COR-L47 (cell line): ENCODE measurements at places on chromosomes 1 and 21.
A peak's percentile ranks its signal among the peaks of the same experiment; 100 is the strongest.

DNA sequence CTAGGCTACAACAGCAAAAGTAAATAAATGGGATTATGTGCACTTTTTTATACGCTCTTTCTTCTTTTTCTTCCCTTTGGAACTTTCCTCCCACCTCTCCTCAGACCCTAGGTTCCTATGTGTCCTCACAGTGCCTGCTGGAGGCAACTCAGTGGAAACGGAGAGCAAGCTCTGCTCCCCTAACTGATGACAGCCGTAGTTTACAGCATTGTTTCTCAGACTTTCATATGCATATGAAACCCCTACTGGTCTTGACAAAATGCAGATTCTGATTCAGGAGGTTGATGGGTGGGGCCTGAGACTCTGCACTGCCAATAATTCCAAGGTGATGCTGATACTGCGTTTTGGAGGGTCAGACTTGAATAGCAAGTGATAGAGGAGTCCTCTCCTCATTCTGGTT is 34.3 kb upstream of the HMCN1 start:
- DNase-seq = no peak

GRCh38 chr1:101309334-101310311 is 72.8 kb downstream of the S1PR1 start:
- peak; percentile 36 for DNase-seq

- DNase-seq = no peak
Measured at GRCh38 chr1:93603601-93604000, 78.0 kb downstream of the BCAR3 start.

DNA sequence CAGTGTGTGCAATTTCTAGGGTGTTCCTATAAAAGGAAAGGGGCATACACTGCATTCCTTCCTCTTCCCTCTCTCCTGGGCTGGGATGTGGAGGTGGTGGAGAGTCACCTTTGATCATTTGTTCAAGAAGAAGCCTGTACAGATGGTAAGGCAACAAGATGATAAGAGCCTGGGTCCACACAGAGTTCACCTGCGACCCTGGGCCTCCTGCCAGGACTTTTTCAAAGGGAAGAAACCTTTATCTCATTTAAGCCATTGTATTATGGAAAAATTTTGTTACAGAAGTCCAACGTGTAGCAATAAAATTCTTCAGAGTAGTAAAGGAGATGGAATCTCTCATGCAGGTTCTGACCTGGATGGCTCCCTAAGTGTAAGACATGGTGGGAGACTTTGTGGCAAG is 189.1 kb downstream of the MIS18A start:
- no peak for DNase-seq

- peak; percentile 74 for DNase-seq
Measured at GRCh38 chr1:223479718-223480425, 86.7 kb downstream of the CCDC185 start.

GRCh38 chr1:222905151-222905550 is 90.3 kb downstream of the DISP1 start:
- DNase-seq = peak; percentile 40

GRCh38 chr1:247088967-247089366 is 10.4 kb upstream of the ZNF670 start:
- DNase-seq = no peak

DNA sequence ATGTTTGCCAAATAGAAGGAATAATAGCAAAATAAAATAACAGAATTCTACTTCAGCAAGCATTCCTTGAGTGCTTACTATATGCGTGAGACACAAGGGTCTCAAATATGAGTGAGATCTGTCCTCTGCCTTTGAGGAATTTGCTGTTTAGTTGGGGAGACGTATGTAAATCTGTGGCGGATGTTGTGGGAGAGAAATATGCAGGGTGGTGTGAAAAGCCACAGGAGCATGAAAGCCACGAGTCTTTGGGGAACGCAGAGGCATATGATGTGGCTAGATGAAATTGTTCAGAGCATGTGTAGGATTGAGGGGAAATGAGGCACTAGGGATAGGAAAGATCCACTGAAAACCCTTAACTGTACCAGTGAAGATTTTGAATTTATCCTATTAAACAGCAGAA is 244.4 kb downstream of the PBX1 start:
- no peak for DNase-seq

DNA sequence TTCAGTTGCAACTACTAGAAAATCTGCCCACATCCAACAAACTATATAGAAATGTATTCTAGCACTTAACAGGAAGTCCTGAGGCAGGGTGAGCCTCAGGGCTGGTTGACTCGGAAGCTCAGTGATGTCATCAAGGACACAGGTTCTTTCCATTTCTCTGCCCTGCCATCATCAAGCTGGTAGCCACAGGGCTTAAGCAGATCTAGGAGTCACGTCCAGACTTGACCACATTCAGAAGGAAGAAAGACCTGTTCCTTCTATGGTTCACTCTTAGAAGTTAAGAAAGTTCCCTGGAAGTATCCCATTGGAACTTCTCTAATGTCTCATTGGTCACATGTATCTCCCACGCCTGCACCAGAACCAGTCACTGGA is 438.1 kb downstream of the PRDM2 start:
- no peak for DNase-seq

DNA sequence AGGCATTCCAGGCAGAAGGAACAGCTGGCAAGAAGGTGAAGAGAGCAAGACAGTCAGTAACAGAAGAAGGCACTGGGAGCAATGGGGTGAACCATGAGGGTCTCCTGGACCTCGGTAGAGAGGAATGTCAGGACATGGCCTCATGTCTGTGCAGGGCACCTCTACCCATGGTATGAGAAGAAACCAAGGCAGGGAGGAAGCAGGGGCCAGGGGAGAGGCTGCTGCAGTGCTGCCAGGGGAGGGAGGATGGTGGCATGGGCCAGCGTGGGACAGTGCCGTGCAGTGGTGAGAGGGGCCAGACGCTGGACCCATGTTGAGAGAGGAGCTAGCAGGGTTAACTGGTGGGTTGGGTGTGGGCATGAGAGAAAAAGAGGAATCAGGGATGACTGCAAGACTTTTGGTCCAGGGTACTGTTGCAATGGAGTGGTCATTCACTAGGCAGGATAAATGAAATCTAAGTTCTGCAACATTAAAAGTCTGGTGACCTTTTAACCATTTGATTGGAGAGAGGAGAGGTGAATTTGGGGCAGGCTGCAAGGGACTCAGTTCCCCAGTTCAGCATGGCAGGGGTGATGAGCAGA is 577.6 kb downstream of the MATN1 start:
- DNase-seq = no peak

GRCh38 chr1:27864264-27864895 is 8.0 kb upstream of the THEMIS2 start:
- no peak for DNase-seq

GRCh38 chr1:183968386-183968785 is 69.1 kb downstream of the COLGALT2 start:
- DNase-seq = no peak

DNA sequence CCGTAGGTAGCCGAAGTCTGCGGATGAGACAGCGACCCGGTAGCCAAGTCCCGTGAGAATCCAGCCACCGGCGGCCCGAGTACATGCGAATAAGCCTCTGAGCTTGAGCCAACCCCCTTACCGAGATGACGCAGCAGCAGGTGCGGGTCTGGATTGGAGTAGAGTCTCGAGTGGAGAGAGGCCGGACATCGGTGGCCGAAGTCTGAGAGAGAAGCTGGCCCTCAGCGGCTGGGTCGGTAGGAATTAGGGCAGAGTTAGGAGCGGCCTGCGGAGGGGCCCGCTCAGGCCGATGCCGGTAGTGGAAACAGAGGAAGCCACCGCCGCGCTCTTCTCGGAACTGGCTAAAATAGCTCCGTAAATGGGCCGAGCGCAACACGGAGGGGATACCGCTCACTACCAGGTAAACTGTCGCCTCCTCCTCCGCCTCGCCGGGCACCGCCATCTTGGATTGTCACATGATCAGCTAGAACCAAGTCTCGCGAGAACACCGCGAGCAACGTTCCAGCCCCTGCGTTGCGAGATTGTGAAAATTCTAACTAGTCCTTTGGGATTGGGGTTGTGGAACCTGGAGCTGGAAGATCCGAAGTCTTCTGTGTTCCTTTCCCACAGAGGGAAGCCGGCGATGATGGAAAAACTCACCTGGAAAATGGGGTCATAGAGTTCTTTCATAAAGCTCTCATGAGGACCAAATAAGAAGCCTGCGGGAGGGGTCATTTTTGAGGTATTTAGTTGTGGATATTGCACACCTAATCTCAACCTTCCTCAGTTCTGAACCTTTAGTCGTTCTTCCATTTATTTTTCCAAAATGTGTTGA is at the start of gene GPATCH3:
GPATCH3 (minus strand) TSS at position 467 of the 814 bp plus-strand sequence; CDS start at position 442, 25 bp downstream.
- DNase-seq = peak; percentile 91

DNA sequence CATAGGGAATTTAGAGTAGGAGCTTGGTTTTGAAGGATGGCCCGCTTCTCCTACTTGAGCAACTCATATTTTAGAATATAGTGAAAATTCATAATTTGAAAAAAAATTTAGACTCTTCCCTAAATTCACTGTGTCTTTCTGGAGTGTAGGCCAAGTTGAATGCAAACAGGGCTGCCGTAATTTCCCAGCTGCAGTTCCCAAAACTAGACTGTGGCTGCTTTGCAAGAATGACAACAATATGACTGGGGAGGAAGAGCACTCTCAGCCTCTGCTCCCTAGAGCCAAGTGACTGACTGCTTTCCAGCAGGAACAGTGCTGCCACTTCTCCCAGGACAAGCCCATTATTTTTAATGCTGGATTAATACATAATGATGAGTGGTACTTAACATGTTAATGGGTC is 209.0 kb downstream of the RHOU start:
- no peak for DNase-seq

- DNase-seq = no peak
Measured at GRCh38 chr1:20349561-20349960, 58.9 kb downstream of the VWA5B1 start.

- no peak for DNase-seq
Measured at GRCh38 chr1:208108213-208108608, 136.0 kb downstream of the PLXNA2 start.

DNA sequence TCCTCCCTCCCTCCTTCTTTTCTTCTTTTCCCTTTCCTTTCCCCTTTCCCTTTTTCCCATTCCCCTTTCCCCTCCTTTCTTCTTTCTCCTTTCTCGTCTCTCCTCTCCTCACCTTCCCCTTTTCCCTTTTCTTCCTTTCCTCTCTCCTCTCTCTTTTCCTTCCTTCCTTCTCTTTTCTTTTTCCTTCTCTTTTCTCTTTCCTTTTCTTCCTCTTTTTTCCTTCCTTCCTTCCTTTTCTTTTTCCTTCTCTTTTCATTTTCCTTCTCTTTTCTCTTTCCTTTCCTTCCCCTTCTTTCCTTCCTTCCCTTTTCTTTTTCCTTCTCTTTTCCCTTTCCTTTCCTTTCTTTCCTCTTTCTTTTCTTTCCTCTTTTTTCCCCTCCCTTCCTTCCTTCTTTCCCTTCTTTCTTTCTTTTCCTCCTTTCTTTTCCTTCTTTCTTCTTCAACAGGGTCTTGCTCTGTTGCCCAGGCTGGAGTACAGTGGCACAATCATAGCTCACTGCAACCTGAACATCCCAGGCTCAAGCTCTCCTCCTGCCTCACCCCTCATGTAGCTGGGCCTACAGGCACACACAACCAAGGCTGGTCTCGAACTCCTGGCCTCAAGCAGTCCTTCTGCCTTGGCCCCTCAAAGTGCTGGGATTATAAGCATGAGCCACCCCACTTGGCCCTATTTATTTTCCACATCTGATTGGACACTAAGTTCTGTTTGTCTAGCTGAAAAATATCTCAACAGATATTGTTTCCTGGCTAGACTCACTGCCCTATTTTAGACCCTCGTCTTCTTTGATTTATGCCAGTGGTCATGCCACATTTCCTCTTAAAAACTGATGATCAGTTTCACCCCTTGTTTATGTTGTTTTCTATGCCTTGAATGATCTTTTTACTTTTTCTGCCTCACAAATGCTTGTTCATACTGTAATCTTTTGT is 57.1 kb upstream of the MACF1 start:
- DNase-seq = no peak

DNA sequence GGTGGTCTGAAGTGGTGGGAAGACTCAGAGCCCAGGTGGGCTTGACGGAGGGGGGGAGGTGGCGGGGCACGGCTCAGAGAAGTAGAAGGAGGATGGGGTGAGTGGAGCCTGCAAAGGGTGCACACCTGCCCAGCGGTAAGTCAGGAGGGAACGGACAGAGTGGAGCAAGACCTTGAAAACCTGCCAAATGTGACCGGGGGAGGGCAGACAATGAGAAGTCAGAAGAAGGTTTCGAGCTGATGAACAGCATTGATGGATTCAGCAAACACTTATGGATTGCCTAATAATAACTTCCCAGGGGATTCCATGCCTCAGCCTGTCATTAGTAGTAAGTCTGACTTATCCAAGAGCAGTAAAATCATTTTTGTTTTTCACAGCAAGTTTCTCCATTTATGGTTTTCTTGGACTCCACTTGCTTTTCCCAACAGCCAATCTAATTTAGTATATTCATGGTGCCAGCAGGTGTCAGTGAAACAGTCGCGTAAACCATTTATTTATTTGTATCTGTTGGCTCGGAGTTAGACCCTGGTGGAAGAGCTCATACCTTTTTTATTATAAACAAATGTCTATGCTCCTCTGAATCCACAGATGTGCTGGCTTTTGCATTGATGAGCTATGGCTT is 279.1 kb downstream of the PCP4 start:
- peak; percentile 63 for DNase-seq

- no peak for DNase-seq
Measured at GRCh38 chr1:211625040-211625439, 46.1 kb upstream of the SLC30A1 start.

DNA sequence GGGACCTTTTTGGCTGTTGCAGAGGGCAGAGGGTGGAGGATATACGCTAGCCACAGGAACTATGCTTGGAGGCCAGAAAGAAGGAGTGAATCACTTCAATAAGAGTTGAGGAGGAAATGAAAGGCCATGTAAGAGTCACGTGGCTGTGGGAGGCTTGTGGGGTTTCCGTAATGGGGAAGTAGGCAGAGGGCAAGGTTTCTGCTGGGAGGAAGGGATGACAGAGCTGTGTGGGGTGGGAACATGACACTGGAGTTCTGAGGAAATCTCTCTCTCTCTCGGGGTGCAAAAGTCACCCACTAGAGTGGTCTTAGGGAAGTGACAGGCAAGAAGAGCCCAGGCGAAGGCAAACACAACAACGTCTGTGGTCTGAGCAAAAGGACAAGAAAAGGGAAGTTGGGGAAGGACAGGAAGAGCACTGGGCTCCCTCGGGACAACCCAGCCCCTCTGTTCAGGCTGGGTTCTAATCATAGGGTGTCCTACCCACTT is 3.9 kb upstream of the CD1C start:
- no peak for DNase-seq

DNA sequence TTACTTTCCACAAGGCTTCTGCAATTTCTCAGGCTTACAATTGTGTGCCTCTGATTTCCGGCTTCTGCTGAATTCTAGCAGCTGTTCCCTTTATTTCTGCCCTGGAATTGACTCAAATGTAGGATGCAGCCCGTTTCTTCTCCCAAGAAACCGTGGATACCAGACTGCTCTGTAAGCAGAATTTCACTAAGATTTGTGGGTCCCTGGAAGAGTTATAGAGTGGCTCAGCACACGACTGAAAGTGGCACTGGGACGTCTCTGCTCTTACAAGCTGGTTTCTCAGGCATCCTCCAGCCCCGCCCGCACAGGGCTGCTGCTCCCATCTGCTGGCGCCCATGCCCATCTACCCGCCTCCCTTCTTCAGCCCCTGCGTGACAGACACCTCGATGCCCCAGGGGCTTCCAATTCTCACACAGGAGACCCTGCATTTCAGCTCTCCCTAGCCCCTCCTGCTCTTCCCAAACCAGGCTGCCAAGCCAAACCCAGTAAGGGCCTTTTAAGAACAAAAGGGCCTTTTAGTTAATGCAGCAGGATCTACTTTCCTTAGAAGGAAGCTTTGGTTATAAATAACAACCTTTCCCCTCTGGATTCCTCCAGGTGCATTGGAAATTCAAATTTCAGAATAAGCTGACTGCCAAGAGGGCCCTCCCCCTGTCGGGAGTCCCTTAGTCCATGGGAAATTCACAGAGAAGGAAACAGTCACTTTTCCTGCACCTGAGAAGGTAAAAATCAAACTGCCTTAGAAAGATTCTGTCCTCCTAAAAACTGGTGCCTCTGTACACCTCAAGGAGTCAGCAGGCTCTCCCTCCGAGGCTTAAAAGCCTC is 45.4 kb upstream of the TENT5B start:
- DNase-seq = peak; percentile 46
